ENCODE measurements at places on chromosomes 6 and 20.

DNA sequence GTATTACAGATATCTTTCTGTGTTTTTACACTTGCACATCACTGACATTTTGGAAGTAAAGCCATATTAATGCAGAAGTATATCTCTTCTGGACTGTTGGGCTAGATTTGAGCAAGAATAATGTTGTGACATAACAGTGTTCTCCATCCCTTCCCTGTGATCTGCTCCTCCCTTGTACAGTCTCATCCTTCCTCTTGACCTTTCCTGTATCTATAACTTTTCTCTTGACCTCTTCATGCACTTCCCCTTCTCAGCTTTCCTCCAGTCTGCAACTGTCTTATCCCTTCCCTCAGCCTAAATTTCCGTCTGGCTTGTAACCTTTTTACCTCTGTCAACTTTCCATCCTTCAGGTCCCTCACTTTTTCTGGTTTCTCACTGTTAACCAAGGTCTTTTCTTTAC, 29.8 kb downstream of the NCOA3 start:
- no peak for DNase-seq

DNA sequence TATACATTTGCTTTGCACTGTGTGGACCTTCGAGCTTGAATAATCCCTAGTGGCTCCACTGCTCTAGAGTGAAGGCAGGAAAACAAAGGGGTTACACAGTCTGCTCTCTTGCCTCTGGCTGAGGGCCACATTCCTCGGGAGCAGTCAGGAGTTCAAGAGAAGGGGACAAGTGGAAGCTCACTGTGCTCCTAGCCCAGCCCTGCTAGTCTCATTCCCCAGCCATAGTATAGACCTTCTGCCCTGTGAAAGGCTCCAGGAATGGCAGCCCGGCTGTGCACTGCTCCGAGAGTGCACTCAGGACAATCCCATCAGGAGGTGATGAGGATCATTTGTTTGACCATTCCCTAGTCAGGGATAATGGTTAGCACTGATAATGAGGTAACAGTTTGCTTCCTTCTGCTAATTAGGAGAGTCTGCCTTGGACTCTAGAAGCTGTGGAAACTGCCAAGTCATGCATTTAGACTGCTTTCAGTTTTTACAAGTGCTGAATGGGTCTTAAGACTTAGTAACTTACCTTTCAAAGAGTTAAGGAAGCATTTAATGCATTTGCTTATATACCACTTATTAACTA, 8.5 kb downstream of the IYD start:
- DNase-seq: no peak

DNA sequence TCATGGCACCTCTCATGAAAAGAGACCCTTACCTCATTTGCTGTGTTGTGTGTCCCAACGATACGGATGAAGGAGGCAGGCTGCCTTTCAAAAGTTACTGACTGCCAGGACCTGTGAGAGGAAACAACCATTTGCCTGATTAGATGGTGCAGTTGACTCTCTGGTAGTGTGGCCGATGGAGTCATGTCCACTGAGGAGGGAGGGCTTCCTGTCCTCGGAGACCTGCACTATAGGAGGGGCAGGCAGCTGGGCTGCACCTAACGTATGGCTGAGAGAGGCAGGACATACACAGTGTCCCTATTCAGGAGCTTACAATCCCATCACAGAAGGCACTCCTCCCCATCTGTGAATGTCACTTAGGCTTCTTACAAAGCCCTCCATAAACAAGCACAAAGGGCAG, 373.0 kb downstream of the ZFAND3 start:
- DNase-seq: no peak

DNA sequence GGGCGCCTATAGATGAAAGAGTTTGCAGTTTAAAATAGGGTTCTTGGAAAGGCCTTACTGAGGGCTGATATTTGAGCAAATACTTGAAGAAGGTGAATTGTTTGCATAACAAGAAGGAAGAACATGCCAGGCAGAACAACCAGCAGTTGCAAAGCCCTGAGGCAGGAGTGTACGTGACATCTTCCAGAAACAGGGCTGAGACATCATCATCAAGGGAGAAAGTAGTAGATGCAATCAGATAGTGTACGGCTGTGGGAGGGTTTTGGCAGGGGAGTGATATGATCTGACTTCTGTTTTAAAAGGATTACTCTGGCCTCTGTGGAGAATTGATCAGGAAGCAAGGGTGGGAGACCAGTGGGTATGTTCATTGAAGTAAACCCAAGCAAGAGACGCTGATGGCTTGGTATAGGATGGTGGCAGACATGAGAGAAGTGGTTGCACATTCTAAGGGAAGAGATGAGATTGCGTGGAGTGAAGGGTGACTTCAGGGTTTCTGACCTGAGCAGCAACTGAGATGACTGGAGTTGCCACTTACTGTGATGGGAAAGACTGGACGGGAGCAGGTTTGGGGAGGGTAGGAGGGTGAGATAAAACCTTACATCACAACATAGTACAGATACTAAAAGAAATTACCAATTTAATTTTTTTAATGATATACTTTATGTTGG, 28.8 kb downstream of the RIOK1 start:
- no peak for DNase-seq

DNA sequence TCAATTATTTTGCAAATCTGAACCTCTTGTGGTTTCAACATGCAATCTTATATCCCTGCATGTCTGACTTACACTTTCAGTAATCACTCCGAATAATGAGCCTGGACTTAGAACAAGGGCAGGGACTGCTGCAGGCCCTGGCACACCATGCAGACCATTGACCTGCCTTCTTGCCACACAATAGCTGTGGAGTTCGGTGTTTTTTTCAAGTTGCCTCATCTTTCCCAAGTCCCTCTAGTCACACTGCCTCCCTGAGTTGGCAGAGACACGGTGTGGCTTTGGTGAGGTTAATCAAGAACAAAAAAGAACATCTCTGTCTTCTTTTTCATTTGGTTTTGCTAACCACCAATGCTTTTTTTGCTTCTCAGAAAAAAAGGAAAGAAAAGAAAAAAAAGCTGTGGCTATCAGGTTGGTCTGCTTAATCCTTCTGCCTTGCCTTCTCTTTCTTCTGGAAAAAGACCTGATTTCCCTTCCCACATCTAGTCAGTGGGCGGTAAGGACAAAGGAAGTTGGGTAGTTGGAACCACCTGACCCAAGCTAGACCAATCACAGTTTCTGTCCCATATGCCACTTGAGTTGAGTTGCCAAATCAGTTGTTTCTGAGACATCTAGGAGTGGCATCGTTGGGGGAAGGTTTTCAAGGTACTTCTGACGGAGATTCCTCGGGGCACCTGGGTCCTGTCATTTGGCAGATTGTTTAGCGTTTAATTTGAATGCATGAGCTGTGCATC, 55.9 kb upstream of the TASP1 start:
- no peak for DNase-seq

DNA sequence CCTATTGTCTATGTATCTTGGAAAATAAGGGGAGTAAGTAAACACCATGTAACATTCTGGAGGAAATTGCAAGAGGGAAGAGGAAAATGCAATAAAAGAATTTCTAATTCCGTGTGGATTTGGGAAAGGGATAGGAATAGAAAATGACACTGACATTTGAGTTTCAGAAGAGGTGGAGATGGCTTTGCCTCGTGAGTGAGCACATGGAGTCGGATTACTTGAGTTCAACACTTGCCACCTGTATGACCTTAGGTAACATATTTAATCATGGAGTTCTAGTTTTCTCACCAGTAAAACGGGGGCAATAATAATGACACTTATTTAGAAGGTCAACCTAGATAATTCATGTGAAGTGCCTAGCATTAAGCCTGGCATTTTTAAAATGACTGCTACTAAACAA, 10.8 kb upstream of the PBOV1 start:
- DNase-seq: no peak

DNA sequence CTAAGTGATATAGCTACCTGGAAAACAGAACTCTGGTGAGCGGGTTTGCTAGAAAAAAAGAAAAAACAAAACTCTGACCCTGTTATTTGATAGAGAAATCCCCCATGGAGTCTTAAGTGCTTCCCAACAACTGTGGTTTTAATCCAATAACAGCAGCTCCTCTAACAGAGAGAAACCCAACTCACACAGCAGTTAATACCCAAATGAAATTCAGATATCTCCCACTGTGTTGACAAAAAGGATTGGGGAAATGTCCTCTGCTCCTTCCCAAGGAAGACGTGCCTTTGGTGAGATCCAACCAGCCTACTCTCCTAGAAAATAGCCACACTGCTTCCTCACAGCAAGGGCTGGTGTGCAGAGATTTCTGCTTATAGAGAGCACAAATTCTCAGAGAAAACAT, 200.4 kb upstream of the FBXL4 start:
- DNase-seq: no peak

- no peak for DNase-seq
Observed at GRCh38 chr6:42774201-42774600, 7.7 kb upstream of the BICRAL start.

DNA sequence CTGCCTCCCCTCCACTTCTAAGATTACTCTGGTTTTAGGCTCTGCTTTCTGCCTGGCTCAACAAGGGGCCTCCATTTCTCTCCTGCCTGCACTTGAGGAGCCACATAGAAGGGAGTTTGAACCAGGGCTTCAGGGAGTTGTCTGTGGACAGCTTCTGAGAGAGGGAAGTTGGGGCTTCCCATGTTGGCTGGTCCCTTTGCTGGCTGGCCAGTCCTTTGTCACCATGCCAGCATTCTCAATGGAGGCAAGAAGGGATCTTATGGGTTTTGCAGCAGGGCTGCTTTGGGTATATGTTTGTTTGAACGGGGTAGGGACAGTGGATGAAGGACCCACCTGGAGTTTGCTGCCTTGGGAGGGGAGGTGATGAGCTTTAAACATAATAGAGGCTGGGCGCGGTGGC, 124.9 kb downstream of the CARMIL1 start:
- DNase-seq: no peak

- no peak for DNase-seq
Observed at GRCh38 chr6:41462033-41462432, 84.1 kb upstream of the FOXP4 start.

- DNase-seq: no peak
Observed at GRCh38 chr6:154479351-154479769, 31.1 kb downstream of the CNKSR3 start.

- no peak for DNase-seq
Observed at GRCh38 chr20:57878786-57879424, 169.1 kb upstream of the PMEPA1 start.

GRCh38 chr6:165110860-165111259, 198.5 kb downstream of the C6orf118 start:
- DNase-seq: no peak

GRCh38 chr20:43959079-43959919, 44.6 kb downstream of the TOX2 start:
- DNase-seq: no peak

DNA sequence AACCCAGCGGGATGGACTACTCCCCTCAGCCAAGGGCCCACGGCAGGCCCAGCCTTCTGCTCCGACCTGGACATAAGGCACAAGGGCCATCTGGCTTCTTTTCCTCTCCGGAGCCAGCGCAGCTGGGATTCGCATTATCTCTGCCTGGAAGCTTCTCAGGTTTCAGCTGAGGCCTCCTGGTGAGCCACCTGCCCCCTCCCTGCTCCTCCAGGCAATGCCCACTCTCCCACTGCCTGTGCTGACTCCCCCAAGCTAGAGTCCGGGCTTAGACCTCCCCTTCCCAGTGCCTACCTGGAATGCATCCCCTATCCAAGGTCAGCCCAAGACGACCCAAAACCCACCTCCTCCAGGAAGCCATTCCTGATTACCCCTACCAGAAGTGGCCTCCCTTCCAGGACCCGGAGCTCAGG, 60.7 kb downstream of the EZR start:
- no peak for DNase-seq

DNA sequence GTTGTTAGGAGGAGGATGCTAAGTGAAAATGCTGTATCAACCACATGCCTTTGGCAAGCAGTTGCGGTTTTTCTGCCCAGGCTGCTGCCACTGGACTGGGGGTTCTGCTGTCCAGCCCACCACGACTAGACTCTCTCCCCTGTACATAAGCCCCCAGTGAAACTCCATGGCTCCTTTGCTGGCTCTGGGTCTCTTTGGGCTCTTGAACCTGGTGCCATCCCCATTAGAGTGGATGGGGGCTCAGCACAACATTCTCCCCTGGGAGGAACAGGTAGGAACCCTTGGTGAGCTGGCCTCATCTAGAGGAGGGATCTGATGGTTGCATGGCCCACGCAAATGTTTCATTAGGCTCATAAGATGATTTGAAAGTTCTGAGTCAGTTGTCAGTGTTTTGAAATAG, 204.8 kb upstream of the KCNG1 start:
- no peak for DNase-seq

DNA sequence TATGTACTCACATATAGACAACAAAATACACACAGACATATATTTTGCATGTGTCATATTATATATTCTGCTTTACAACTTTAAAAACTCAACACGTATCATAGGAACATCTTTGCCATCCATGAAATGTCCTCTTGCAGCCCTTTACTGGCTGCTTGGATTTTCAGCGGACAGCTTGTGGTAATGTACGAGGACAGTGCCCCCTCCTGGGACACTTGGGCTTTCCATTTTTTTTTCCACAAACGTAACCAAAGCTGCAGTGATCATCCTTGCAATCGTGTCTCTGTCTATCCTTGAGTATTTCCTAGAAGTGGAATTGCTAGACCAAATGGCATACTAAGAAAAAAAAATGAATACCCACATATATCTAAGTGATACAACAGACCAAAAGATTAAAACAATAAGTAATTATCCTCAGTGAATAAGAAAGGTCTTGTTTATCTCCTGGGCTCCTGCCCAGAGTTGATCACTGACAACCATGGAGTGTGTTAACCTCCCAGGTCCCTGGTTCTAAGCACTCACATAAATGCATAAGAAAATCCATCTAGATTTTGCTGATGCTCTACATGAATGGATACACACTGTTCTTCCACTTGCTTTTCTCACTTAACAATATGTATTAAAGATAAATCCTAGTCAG, 18.1 kb downstream of the BPI start:
- DNase-seq: peak; percentile 34

DNA sequence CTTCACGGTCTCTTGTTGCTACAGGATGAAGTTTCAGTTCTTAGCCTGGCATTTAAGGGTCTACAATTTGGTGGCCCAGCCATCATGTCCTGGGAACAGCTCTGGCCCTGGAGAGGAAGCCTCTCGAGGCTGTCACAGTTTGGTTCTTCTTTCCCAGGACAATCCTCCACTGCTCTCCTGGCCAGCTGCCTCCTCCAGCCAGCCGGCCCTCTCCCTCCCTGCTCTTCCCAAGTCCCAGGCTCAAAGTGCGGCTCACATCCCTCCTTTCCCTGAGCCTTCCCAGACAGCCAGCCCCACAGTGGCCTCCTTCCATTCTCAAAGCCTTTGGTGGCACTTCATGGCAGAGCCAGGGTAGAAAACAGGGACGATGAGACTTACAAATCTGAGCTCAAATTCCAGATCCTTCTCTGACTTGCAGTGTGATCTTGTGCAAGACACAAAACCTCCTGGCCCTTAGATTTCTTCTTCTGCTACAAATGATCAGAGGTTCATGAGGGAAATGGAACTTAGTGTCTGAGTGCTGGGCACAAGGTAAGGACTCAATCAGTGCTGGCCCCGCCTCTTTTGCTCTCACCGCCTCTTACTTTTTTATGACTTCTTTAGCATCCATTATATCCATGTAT, 223.8 kb upstream of the ECI2 start:
- no peak for DNase-seq

- DNase-seq: no peak
Observed at GRCh38 chr6:153563001-153563400, 431.9 kb upstream of the RGS17 start.

GRCh38 chr6:22888163-22888752, 318.9 kb downstream of the HDGFL1 start:
- no peak for DNase-seq

- no peak for DNase-seq
Observed at GRCh38 chr20:52972965-52973819, 1.0 kb downstream of the TSHZ2 start.

All from HS-27A (cell line).